OCI-M1 (cell line): ENCODE measurements at places on chromosomes 5 and 9.

GRCh38 chr9:107213561-107214028, 69.5 kb upstream of the RAD23B start:
- no peak for DNase-seq

GRCh38 chr9:94894094-94894699, 167.7 kb downstream of the AOPEP start:
- DNase-seq, result no peak

DNA sequence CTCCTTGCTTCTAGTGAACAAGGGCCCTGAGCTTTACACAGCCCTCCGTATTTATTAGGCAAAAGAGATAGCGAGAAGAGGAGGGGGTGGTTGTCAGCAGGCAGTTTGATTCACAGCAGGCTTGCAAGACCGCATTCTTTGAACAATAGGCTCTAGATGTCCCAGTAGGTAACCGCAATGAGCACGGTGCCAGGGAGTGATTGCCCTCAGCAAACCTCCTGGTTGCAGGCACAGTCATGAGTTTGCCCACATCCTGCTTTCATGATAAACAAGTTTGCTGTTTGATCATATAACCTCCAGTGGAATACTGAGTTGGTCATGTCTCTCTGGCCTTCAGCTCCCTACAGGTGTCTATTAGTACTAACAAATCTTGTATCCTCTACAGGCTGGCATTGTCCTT, 66.1 kb downstream of the CACNA1B start:
- no peak for DNase-seq

DNA sequence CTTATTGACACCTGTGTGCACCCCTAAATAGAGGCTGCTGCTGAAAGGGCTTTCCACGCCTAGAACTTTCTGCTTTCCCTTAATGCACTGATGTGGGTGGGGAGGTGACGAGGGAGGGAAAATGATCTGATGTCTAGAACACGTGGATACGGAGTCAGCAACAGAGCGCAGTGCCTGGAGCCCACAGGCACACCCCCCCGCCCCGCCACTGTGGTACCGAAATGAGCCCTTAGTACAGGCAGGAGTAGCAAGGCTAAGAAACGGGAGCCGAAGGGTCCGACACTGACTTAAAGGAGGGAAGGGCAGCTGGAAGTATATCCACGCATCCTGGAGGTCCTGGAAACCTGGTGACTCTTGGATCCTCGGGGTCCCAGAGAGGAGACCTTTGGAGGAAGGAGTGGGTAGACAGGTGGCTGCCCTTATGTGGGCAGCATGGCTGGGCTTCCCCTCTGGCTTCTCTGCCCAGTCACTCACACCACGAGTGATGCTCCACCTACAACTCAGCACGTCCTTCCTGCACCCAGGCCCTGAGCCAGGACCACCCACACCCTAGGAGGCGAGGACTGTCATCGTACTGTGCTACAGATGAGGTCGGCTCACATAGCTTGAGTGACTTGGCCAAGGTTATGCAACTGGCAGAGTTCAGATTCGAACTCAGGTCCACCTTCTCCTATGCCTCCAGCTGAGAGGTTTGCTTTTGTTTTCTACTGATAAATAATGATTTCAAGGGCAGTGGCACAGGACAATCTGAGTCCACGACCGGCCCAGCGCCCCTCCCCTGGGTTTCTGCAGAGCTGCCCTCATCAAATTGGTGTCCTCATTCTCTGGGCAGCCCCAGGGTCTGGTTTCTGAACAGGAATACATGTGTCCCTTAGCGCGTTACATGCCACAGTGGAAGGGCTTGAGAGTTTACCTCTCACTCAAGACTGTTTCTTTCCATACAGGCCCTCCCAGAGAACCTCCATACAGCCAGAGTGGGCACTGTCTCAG, 4.7 kb upstream of the VAV2 start:
- no peak for DNase-seq

- no peak for DNase-seq
Observed at GRCh38 chr5:123186771-123187170, 97.7 kb downstream of the PRDM6 start.

DNA sequence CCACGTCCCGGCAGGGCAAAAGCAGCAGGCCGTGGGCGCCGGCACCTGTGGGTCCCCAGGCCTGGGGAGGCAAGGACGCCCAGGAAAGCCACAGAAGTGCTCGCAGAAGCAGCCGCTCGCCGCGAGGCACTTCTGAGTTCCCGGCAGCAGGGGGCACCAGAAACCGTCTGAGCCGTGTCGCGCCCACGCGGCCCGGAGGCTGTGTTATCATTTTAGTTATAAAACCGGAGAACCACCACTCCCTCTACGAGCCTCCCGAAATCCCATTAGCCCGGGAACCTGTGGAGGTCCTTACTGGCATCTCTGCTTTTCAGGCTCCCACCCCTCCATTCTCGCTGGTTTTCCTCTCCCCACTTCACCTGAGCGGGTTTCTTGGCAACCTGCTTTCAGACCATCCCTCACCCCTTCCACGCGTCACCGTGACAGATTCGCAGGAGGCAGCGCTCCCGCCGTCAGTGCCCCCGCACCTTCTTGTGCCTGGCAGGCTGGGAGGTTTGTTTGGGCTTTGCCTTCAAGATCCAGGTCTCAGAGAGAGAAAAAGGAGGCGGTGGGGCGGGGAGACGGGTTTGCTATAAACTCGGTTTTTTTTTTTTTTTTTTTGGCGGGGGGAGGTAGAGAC, 2.3 kb downstream of the GDNF start:
- peak; percentile 45 for DNase-seq

DNA sequence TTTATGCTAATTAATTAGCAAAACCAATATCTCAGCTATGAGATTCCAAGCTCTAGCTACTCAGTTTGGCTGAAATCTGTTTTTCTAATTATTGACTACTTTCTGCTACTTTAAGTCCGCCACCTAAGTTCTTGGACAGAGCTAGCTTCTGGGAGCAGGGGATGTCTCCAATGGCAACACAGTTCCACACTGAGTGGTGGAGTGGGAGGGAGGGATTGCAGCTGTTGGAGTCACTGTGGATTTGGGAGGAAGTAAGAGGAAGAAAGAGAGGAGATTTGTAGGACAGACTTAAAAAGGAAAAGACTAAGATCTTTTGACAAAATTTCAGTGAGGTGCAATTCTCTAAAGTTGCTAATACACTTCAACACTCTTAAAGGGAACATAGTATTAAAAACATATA, 450.8 kb downstream of the NFIB start:
- peak; percentile 66 for DNase-seq

- DNase-seq, result no peak
Observed at GRCh38 chr5:174364676-174365075, 319.2 kb downstream of the NSG2 start.

GRCh38 chr9:23555851-23556250, 270.2 kb downstream of the ELAVL2 start:
- DNase-seq, result peak; percentile 64

GRCh38 chr5:73183481-73183891, 10.5 kb downstream of the TMEM174 start:
- DNase-seq, result no peak

DNA sequence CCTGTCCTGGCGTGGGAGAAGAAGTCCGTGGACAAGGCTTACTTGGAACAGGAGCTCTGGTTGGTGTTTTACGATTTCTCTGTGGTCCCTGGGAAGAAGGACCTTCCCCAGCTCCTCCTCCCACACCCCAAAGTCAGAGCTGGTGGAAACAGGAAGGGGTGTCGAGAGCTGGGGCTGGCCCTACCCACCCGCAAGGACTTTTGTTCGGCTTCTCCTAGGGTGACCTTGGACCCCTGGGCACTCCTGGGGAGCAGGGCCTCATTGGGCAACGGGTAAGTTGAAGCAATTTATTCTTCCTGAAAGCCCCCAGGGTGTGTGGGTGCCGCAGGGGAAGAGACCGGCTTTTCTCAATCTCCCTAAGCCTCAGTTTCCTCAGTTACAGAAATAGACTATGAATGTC, 53.9 kb upstream of the ORM1 start:
- DNase-seq, result no peak

DNA sequence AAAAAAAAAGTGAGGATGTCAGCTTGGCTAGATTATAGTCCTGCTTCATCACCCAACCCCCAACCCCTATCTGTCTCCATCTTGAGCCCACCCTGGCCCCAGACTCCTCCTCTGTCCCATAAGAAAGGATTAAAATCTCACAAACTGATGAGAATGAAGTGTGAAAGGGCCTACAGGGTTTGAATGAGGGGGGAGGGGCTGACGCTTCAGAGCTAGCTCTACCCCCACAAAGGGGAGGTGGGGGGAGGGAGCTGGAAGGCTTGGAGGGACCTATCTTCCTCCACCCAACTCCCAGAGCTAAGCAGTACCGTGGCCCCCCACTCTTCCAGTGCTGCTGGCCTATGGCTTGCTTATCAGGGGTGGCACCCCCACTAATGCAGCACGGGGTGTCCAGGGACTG, 43.7 kb upstream of the HAND1 start:
- DNase-seq, result no peak

- DNase-seq, result no peak
Observed at GRCh38 chr5:82365744-82366228, 87.6 kb upstream of the RPS23 start.

DNA sequence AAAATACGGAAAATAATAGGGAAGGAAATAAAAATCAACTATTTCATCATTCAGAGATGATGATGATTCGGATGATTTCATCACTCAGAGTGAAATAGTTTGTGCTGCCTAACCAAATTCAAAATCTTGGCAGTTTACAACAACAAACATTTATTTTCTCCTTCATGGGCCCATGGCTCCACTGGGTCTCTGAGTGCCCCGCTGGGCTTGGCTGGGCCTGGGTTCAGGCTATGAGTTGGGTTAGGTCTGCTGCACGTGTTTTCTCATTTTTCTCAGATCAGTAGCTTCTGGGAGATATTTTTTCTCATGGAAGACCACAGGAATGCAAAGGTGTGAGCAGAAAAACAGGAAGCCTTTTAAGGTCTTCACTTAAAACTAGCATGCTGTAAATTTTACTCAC, 24.0 kb upstream of the F2RL1 start:
- no peak for DNase-seq

- DNase-seq, result no peak
Observed at GRCh38 chr5:53038196-53038847, 49.2 kb downstream of the ITGA2 start.

DNA sequence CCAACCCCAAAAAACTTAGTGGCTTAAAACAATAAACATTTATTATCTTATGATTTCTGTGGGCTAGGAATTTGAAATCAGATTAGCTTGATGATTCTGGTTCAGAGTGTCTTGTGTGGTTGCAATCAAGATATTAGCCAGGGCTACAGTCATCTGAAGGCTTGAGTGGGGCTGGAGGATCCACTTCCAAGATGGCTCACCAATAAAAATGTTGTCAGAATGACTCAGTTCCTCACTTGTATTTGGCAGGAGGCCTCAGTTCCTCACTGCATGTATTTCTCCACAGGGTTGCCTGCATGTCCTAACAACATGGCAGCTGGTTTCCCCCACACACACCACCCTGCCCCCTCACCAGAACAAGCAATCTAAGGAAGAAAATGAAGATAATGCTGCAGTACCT, 98.2 kb upstream of the NIPBL start:
- DNase-seq, result no peak

GRCh38 chr5:74722271-74722670, 37.2 kb downstream of the HEXB start:
- DNase-seq, result peak; percentile 69

GRCh38 chr5:100406640-100407039, 128.5 kb upstream of the FAM174A start:
- no peak for DNase-seq

GRCh38 chr5:1827025-1827885, 26.0 kb downstream of the NDUFS6 start:
- DNase-seq, result no peak

- no peak for DNase-seq
Observed at GRCh38 chr5:180339583-180340183, 13.5 kb downstream of the GFPT2 start.

DNA sequence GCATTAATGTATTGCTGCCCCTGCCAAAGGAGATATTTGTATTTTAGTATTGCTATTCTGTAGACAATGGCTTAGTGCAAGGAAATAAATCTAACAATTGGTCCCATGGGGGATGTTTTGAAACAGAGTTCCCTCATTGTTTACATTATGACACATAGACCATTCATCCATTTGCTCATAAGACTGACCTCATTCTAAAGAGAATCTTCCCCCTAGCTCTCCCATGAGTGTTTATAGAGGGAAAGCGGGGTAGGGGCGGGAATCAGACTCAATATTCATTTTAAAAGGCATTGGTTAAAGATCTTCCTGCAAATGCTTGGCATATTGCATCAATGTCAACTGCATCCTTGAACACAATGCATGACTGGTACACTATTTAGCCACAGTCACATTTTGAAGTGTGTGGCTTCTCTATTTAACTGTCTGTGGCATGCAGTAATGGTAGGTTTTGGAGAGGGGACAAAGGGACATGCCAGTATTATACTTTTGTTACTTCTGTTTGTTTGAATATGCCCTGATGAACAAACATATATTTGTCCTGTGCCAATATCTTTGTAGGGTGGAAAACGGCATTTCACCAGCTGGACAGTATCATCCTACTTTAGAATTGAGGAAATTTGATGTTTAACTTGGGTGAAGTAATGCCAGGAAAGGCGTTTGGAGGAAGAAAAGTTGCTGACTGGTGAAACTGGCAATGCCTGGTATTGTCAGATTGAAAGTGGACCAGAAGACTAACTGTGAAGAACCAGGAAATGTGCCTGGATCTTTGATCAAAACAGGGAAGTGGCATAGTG, 84.1 kb upstream of the MEGF10 start:
- no peak for DNase-seq

GRCh38 chr5:131684051-131684450, 49.0 kb upstream of the RAPGEF6 start:
- DNase-seq, result no peak

GRCh38 chr5:52885614-52886013, 97.9 kb downstream of the ITGA1 start:
- DNase-seq, result no peak

GRCh38 chr5:88882276-88883038, 527 bp downstream of the MEF2C start:
- DNase-seq, result peak; percentile 66

- DNase-seq, result peak; percentile 35
Observed at GRCh38 chr9:33436445-33436844, 10.9 kb downstream of the AQP3 start.

GRCh38 chr9:70553707-70554673, 139.5 kb upstream of the KLF9 start:
- DNase-seq, result no peak

DNA sequence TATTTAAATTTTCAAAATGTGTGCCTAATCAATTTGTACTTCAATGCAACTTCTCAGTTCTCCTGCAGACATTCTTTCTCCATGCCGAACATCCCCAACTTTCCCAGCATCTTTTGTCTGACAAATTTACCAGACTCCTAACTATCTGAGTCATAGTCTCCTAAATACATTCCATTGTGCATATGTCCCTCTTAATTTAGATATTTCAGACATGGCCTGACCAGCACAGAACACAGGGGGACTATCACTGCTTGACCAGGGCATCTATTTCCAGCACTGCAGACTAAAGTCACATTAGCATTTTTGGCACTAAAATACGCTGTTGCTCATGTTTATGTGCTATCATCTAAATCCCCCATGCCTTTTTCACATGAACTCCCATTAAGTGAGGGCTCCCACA, 71.9 kb downstream of the ITGA1 start:
- no peak for DNase-seq

GRCh38 chr5:53560028-53560427, 411 bp upstream of the NDUFS4 start:
- DNase-seq, result peak; percentile 70
